ENCODE measurements at places on chromosomes 11 and 22. TPM values are rescaled to one million over a fixed set of nuclear protein-coding genes. Genes with fewer than 3 reads are reported as not detected.

ZNF215 gene
- 0.19 TPM for total RNA-seq

INS gene
- not detected for total RNA-seq

GRCh38 chr11:57162179-57162898, 19.4 kb upstream of the LRRC55 start:
- no peak for DNase-seq

DNA sequence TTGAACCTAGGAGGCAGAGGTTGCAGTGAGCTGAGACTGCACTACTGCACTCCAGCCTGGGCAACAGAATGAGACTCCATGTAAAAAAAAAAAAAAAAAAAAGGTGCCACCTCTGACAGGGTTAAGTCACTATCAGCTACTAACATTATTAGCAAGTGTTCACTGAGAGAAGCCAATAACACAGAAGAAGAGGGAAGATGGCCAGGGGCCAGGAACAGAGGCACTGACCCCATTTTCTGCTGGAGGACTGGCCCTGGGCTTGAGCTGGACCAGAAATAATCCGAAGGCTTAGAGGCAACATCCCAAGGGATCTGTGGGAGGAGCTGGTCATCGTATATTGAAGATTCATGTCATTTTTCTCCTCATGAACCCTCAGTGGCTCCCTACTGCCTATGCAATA, 5.0 kb downstream of the SLC5A1 start:
- DNase-seq: no peak

OR52E8 gene
- not detected for total RNA-seq

- DNase-seq: no peak
These were observed 109.5 kb downstream of the DBX1 start for GRCh38 chr11:20050551-20051333.

- DNase-seq: no peak
These were observed 6.6 kb upstream of the KRTAP5-6 start for GRCh38 chr11:1690167-1691025.

GRCh38 chr11:26860895-26861294, 133.0 kb upstream of the FIBIN start:
- no peak for DNase-seq

MMP11 gene
- 6.2 TPM for total RNA-seq

DNA sequence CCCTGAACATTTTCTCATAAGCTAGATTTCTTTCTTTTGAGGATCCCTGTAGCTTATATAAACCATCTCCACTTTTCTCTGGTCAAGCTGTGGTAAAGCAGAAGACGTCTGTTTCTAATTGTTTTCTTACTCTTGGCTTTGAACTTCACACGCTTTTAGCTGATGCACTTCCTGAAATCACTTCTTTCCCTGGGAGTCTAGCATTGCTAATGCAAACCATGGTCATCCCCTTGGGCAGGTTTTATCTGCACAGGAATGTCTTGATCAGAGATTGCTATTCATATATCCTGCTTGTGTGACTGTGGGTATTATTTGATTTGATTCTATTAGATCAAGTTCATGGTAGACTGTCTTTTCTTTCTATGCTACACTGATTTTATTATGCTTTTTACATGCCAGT, 199.2 kb upstream of the POU2AF2 start:
- no peak for DNase-seq

- no peak for DNase-seq
These were observed 294.3 kb downstream of the LARGE1 start for GRCh38 chr22:33625959-33626358.

- no peak for DNase-seq
These were observed 556 bp downstream of the CDCA5 start for GRCh38 chr11:65083134-65083833.

C11orf91 gene
- total RNA-seq: not detected
